Suppressor macrophage treated with lipopolysaccharide for 1 hour (primary cell): ENCODE measurements at places on chromosomes 4 and X.

DNA sequence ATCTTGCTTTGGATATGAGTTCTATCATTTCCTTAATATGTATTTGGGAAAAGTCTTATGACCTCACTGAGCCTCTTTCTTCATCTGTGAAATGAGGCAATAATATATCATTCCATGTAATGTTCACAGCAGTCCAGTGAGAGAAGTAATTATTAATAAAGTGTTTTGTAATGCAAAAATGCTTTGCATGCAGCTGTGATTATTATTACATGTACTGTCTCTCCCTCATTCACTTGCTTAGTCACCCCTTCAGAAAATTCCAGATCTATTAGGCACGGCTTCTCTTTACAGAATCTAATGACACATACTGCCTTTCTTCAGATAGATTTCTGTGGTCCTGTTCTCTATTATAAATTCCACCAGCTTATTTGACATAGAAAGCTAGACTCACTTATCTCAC, 53.5 kb upstream of the FGF13 start:
- no peak for DNase-seq

DNA sequence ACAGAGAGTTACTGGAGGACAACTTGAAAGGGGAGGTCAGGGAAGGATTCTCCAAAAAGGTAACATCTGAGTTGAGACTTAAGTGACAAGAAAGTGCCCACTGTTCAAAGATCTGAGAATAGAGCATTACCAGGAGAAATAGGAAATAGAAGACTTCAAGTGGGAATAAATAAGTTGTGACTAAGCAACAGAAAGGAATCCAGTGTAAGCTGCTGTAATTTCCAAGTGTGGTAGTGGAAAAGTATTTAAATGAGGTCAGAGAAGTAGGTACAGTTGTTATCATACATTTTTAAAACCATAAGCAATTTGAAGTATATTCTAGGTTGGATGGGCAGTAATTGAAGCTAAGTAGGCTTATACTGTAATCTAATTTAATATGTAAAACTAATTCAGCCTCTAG, 211.9 kb downstream of the FBXO8 start:
- DNase-seq = no peak

- no peak for DNase-seq
These were observed 100.2 kb upstream of the JADE1 start for GRCh38 chr4:128709268-128709667.

DNA sequence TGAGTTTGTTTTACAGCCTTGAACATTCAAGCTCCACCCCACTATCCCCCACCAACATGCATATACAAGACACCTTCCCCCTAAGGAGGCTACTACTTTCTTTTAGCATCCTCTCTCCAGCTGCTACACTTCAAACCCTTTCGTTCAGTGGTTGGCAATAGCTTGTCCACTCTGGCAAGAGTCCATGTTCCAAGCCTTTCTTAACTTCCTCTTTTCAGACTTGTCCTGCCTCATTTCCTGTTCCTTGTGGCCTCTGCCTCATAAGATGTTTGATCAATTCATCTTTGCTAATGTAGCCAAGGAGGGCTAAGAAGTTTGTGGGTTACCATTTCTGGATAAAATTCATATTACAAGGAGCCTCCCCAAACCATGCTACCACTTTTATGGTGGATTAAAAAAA, 20.8 kb upstream of the ZCCHC12 start:
- peak; percentile 56 for DNase-seq

DNA sequence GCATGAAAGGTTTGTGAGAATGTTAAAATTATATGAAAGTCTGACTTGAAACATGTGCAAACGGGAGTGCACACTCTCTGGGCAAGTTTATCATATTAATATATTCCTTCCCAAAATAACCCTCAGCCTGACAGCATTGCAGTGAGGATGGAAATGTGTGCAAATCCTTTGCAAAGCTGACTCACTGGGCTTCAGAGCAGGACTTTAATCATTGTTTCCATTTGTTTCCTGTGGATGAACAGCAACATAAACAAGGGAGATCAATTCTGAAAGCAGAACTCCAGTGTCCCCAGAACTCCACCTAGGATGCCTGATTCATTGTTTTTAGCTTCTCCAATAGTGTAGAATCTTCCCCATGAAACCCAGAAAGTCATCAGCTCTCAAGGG, 32.9 kb downstream of the SLC2A9 start:
- peak; percentile 39 for DNase-seq

GRCh38 chr4:89242864-89243732, 64.5 kb downstream of the GPRIN3 start:
- peak; percentile 51 for DNase-seq
